Stromal cell of bone marrow (primary cell): ENCODE measurements at places on chromosomes 4 and X.

DNA sequence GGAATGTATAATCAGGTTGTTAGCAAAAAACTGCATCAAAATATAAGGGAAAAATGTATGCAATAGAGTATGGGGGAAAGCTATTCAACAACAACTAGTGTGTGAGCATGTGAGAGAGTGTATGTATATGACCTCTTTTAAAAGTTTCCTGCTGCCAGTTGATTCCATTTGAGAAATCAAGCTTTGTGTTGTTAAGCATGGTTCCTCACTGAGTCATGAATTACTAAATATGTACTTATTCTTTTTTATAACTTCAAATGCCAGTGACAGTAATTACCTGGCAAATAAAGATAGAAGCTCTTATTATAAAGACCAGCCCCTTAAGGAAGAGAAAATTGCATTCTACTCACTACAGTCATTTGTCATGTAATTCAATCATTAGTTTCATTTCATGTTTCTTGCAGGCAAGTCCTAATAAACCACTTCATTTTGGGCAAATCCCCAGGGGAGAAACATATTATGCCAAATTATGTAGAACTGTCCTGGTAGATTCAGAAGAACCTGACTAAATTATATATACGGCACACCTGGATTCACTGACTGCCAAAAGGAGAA is 19.2 kb downstream of the RASGEF1B start:
- no peak for DNase-seq

DNA sequence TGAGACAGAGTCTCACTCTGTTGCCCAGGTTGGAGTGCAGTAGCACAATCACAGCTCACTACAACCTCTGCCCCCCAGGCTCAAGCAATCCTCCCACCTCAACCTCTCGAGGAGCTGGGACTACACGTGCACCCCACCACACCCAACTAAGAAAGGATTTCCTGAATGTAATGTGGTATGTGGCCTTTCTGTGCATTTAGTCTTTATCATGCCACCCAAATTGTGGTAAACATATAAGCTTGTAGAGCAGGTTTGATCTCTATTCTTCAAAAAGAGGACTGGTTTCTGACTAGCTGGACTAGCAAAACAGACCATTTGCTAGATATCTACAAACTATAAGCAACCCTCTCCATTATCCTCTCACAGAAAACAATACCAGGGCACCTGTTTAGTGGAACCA is 33.6 kb downstream of the ELOVL6 start:
- DNase-seq, result no peak

GRCh38 chr4:176999935-177000543 is 207.3 kb upstream of the VEGFC start:
- DNase-seq, result no peak

GRCh38 chrX:23228950-23229448 is 105.7 kb upstream of the PTCHD1 start:
- DNase-seq, result no peak

DNA sequence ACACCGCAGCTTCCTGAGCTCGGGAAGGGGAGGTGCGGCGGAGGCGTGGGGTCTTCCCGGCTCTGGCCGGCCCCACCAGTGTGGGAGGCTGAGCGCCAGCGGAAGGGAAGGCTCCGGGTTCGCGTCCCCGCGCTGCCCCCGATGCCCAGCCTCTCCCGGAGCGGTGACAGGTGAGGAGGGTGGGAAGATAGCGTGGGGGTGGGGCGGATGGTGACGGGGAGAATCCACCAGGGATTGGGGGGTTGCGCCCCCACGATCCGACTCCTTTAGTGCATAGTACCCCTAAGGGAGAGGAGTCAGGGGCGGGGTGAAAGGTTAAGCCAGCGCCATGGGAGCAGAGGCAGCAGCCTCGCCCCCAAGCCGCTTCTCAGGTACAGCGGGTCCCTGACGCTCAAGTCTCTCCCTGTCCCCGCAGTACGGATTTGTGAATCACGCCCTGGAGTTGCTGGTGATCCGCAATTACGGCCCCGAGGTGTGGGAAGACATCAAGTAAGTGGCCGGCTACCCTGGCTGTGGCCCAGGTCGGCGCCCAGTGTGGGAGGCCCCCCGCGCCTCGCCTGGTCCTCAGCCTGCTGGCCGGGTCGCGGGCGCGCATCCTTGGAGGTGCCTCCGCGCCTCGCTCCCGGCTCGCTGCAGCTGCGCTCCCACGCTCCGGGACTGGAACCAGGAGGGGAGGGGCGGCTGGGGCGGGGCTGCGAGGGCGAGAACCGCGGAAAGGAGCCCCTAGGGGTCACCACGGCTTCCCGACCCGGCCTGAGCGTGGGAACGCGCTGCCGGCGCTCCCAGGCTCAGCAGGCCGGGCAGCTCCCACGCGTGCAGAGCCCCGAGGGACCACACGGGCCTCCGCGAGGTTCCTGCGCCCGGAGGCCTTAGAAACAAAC is 791 bp downstream of the GUCY1B1 start:
- DNase-seq, result no peak

- DNase-seq, result no peak
Measured at GRCh38 chrX:134821901-134822300, 163.6 kb upstream of the PLAC1 start.

DNA sequence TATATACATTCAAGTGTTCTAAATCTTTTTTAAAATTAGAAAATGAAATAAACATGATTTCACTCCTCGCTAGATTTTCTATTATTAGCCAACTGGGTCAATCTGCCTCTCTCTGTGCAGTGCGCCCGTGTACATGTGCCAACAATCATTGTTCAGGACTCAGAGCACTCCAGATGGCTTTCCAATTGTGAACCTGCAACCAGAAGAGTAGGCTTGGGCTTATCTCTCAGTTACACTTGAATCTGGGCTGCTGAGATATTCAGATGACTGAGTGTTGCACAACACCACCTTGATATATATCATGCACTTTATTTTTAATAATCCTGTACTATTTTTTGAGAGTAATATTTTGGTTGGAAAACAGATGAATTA is 184.0 kb upstream of the FSTL5 start:
- no peak for DNase-seq
